Stomach (tissue), 19 donors: ENCODE measurements at places on chromosomes 5 and 9.

- no peaks in the 10 kb centered on the region for H3K4me1 ChIP-seq
- H3K27me3 ChIP-seq = no peaks in the 10 kb centered on the region
- no peak overlapping the region for H3K27ac ChIP-seq
- H3K36me3 ChIP-seq = no peaks in the 10 kb centered on the region
- no peak overlapping the region for H3K4me3 ChIP-seq
These were observed 257.0 kb upstream of the PRR16 start for GRCh38 chr5:120207129-120207528.

- H3K27ac ChIP-seq = peak overlapping the region; percentile 95
- no peaks in the 10 kb centered on the region for H3K27me3 ChIP-seq
- peaks cover 69% of the 10 kb centered on the region for H3K4me1 ChIP-seq
These were observed 1.7 kb downstream of the SMIM3 start for GRCh38 chr5:150780187-150780692.

GRCh38 chr5:169494383-169494935 is 89.1 kb upstream of the SPDL1 start:
- H3K27ac ChIP-seq = no peak overlapping the region
- DNase-seq = no peak
- H3K4me3 ChIP-seq = no peak overlapping the region

DNA sequence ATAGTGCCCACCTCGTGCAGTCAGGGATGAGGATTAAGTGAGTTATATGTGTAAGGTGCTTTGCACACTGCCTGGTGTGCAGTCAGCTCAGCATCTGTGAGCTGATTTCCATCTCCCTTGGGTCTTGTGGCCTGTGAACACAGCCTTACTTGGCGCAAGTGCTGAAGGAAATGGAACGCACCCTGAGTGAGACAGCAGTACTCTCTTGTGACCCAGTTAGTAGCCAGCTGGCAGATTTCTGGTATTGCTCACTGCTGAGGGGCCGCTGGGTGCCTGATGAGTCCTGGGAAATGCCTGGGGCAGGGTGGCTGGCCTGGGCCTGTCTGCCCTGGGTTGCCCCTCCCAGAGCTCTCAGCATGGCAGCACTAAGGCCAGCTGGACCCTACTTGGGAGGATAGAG is 90.9 kb upstream of the BOD1 start:
- H3K4me1 ChIP-seq = no peaks in the 10 kb centered on the region
- H3K36me3 ChIP-seq = no peaks in the 10 kb centered on the region
- H3K27ac ChIP-seq = no peak overlapping the region
- H3K4me3 ChIP-seq = no peak overlapping the region

GRCh38 chr5:63957617-63958016 is 4.6 kb downstream of the HTR1A start:
- H3K36me3 ChIP-seq = no peaks in the 10 kb centered on the region
- DNase-seq = no peak
- peaks cover 34% of the 10 kb centered on the region for H3K27me3 ChIP-seq
- H3K4me3 ChIP-seq = no peak overlapping the region

- H3K36me3 ChIP-seq = no peaks in the 10 kb centered on the region
- H3K4me1 ChIP-seq = peaks cover 49% of the 10 kb centered on the region
- peak overlapping the region; percentile 79 for H3K27ac ChIP-seq
- H3K4me3 ChIP-seq = no peak overlapping the region
These were observed 23.7 kb upstream of the PTGES start for GRCh38 chr9:129776566-129776937.

DNA sequence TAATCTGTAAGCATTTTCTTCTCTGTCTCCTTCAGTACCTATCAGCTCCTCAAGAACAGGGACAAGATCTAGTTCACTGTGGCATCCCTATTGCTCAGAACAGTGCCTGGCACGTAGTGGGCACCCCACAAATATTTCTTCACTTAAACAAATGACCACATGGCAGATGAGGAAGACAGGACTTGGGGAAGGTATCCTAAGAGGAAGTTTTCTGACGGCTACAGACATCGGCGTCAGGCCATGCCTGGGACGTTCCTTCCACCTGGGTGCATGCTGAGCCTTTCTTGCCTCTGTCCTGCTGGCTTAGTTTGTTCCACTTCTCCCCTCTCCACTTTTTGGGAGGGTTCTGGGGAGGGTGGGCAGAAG is 60.2 kb downstream of the NEURL1B start:
- H3K27me3 ChIP-seq = no peaks in the 10 kb centered on the region
- no peak overlapping the region for H3K4me3 ChIP-seq
- peaks cover 8% of the 10 kb centered on the region for H3K4me1 ChIP-seq
- H3K36me3 ChIP-seq = no peaks in the 10 kb centered on the region
- DNase-seq = no peak

GRCh38 chr5:81650987-81651386 is 99.9 kb downstream of the SSBP2 start:
- no peak overlapping the region for H3K27ac ChIP-seq
- DNase-seq = peak; percentile 8
- peaks cover 3% of the 10 kb centered on the region for H3K4me1 ChIP-seq
- no peaks in the 10 kb centered on the region for H3K27me3 ChIP-seq
- no peak overlapping the region for H3K4me3 ChIP-seq

GRCh38 chr5:109399092-109399759 is 10.5 kb downstream of the PJA2 start:
- no peak overlapping the region for H3K27ac ChIP-seq
- H3K36me3 ChIP-seq = no peaks in the 10 kb centered on the region
- DNase-seq = no peak
- H3K4me3 ChIP-seq = no peak overlapping the region
- no peaks in the 10 kb centered on the region for H3K27me3 ChIP-seq
- peaks cover 10% of the 10 kb centered on the region for H3K4me1 ChIP-seq

GRCh38 chr9:4353236-4353635 is 53.4 kb upstream of the GLIS3 start:
- no peak overlapping the region for H3K27ac ChIP-seq
- H3K36me3 ChIP-seq = no peaks in the 10 kb centered on the region
- no peak for DNase-seq

DNA sequence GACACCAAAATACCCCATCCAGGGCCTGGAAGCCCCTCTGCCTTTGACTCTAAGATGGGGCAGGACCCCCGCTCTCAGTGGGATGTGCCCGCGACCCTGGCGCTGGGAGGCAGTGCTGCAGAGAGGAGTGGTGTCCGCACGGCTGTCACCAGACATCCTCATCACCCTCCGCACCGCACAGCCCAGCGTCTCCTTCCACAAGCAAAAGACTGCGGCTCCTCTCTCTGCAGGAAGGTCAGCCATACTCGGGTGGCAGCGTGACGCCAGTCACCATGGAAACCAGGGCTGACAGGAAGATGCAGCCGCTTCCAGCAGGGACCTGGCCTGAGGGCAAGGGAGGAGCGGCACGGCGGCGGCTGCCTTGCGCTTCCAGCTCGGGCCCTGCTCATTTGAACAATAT is 17.1 kb upstream of the SLC6A3 start:
- H3K36me3 ChIP-seq = peaks cover 68% of the 10 kb centered on the region
- no peak overlapping the region for H3K27ac ChIP-seq
- no peaks in the 10 kb centered on the region for H3K27me3 ChIP-seq
- no peaks in the 10 kb centered on the region for H3K4me1 ChIP-seq

GRCh38 chr9:130775336-130775991 is 59.6 kb upstream of the ABL1 start:
- H3K27ac ChIP-seq = no peak overlapping the region
- no peak overlapping the region for H3K4me3 ChIP-seq
- no peaks in the 10 kb centered on the region for H3K27me3 ChIP-seq
- peaks cover 38% of the 10 kb centered on the region for H3K4me1 ChIP-seq

- H3K4me3 ChIP-seq = peak overlapping the region; percentile 93
- peaks cover 9% of the 10 kb centered on the region for H3K4me1 ChIP-seq
- H3K27ac ChIP-seq = peak overlapping the region; percentile 92
These were observed 494 bp downstream of the CERT1 start for GRCh38 chr5:75510836-75511434.

- H3K27me3 ChIP-seq = no peaks in the 10 kb centered on the region
- no peak for DNase-seq
These were observed 703 bp downstream of the ISCA1 start for GRCh38 chr9:86281593-86282076.

GRCh38 chr5:177520916-177521513 is 4.3 kb upstream of the DDX41 start:
- no peak for DNase-seq
- no peak overlapping the region for H3K4me3 ChIP-seq
- H3K36me3 ChIP-seq = peaks cover 68% of the 10 kb centered on the region
- H3K4me1 ChIP-seq = peaks cover 2% of the 10 kb centered on the region

- no peaks in the 10 kb centered on the region for H3K4me1 ChIP-seq
- no peak overlapping the region for H3K27ac ChIP-seq
- H3K36me3 ChIP-seq = no peaks in the 10 kb centered on the region
- no peaks in the 10 kb centered on the region for H3K27me3 ChIP-seq
- no peak overlapping the region for H3K4me3 ChIP-seq
These were observed 83.4 kb upstream of the SMIM23 start for GRCh38 chr5:171702135-171702770.

DNA sequence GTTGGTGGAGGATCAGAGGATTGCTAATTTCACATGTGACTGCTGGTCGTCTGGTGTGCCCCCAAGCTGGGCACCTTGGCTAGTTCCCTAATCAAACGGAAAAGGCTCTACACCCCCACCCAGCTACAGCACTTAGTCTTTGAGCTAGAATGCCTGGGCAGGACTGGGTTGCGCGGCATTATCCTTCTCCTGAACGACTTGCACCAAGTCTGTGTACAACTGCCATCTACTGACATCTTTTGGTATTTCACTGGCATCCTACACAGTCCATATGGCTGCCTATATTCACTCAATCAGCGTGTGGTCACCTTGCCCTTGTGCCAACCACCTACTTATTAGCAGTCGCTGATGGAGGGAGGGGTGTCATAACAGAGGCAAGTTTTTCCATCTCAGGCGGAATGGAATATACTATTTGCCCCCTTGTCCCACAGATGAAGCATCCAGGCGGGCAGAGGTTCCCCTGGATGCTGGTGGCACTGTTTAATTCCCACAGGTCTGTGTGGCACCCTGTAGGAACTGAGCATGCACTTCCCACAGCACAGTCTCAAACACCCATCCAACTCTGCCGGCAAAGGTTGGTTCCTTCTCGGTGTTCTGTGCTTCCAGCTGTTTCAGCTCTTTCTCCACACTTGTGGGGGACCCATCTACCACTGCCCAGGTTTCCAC is 150.1 kb downstream of the OSTF1 start:
- H3K27me3 ChIP-seq = no peaks in the 10 kb centered on the region
- H3K36me3 ChIP-seq = no peaks in the 10 kb centered on the region
- H3K27ac ChIP-seq = no peak overlapping the region
- DNase-seq = peak; percentile 60
- peaks cover 4% of the 10 kb centered on the region for H3K4me1 ChIP-seq
- no peak overlapping the region for H3K4me3 ChIP-seq

DNA sequence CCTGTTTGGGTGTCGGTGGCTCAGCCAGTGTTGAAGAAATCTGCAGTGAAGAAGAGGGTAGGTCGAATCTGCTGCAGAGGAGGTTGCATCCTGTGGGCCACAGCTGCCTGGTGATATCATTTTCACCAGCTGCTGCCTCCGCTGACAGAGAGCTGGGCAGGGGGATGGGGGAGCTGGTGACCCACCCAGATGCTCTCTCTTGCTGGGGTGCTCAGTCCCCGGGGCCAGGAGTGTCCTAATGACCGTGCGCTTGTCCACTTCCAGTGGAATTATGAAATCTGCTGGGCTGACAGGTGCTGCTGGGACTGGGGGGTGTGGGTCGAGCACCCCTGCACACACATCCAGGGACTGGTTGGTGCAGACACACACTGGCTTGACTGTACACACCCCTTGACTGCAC is 83.2 kb upstream of the IRX4 start:
- no peaks in the 10 kb centered on the region for H3K27me3 ChIP-seq
- no peak overlapping the region for H3K27ac ChIP-seq
- H3K36me3 ChIP-seq = no peaks in the 10 kb centered on the region
- no peak for DNase-seq

DNA sequence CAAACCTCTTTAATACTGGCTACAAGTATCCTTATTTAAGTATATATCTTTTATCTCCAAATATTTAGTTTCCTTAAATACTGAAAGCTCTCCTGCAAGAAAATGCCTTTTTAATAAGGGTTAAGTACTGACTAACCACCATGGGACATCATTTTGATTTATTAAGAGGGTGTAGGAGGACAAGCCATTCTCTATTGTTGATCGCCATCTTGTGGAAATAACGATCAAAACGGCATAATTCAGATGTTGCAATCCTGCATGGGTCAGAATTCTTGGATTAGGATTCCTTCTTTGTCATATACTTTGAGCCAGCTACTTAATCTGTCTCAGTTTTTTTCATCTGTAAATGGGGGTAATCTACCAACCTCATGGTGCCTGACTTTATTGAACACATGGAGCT is 28.7 kb upstream of the C5orf46 start:
- no peak for DNase-seq
- no peaks in the 10 kb centered on the region for H3K36me3 ChIP-seq
- H3K27ac ChIP-seq = no peak overlapping the region
- H3K27me3 ChIP-seq = no peaks in the 10 kb centered on the region
- no peak overlapping the region for H3K4me3 ChIP-seq

GRCh38 chr9:127035948-127036347 is 86.5 kb downstream of the ANGPTL2 start:
- H3K36me3 ChIP-seq = no peaks in the 10 kb centered on the region
- no peak overlapping the region for H3K27ac ChIP-seq
- no peak overlapping the region for H3K4me3 ChIP-seq
- peaks cover 7% of the 10 kb centered on the region for H3K4me1 ChIP-seq

DNA sequence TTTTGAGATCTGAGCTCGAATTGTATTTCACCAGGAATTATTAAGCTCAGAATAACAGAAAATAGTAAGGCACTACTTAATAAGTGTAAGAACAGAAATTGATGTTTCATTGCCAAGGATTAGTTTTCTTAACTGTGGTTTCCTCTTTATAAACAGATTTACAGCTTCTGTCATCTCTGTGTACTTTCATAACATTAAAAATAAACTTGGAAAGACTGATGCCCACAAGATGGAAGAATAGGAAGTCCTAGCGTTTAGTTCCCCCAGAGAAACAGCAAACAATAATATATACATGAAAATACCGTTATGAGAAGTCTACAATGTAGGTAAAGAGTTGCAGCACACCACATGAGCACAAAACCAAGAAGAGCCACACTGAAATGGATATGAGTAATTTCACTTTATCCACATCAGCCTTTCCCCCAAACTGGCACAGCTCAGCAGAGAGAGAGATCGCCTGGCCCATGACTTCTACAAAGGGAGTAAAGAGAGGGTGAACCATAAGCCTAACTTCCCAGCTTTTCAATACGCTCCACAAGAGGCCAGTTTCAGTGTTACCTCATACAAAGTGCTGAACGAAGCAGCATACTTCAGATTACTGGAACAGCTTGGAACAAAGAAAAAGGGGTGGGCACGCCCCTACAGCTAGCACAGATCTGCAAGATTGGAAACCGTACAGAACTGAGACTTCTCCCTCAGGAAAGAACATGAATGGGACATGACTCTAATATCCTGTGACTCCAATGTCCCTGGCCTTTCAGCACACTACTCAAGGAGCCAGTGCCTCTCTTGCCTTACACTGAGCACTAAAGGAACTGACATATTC is 75.4 kb downstream of the EMB start:
- no peaks in the 10 kb centered on the region for H3K36me3 ChIP-seq
- no peaks in the 10 kb centered on the region for H3K4me1 ChIP-seq
- H3K27ac ChIP-seq = no peak overlapping the region
- H3K27me3 ChIP-seq = no peaks in the 10 kb centered on the region
- DNase-seq = no peak

DNA sequence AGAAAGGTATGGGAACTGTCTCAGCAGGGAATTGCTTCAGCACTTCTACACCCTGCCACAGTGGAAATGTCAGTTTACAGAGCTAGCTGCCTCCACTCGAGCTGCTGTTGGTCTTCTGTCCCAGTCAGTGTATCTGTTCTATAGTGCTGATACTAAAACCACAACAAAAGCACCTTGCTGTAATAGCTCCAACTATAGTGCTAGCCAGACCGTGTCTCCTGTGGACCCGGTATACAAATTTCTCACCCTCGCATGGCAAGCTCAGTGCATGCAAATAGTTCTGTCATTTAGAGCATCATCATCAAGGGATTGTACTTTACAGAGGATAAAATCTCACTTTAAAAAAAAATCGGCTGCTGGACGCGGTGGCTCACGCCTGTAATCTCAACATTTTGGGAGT is 51.5 kb upstream of the IQGAP2 start:
- no peaks in the 10 kb centered on the region for H3K4me1 ChIP-seq
- H3K27me3 ChIP-seq = no peaks in the 10 kb centered on the region
- no peak overlapping the region for H3K4me3 ChIP-seq
- no peak overlapping the region for H3K27ac ChIP-seq
- no peak for DNase-seq
